ENCODE measurements at places on chromosomes 2 and 18.

- DNase-seq, result no peak
Measured at GRCh38 chr2:199807966-199808365, 43.0 kb downstream of the FTCDNL1 start.

- no peak for DNase-seq
Measured at GRCh38 chr2:133439565-133439920, 128.7 kb downstream of the NCKAP5 start.

GRCh38 chr2:30272761-30273573, 41.6 kb downstream of the LBH start:
- no peak for DNase-seq

- DNase-seq, result no peak
Measured at GRCh38 chr2:20184067-20184938, 40.6 kb downstream of the SDC1 start.

- no peak for DNase-seq
Measured at GRCh38 chr2:230441227-230441897, 25.4 kb downstream of the SP100 start.

GRCh38 chr2:28588292-28588670, 92.4 kb downstream of the PLB1 start:
- DNase-seq, result no peak

- no peak for DNase-seq
Measured at GRCh38 chr2:145169285-145169684, 649.4 kb upstream of the ZEB2 start.

DNA sequence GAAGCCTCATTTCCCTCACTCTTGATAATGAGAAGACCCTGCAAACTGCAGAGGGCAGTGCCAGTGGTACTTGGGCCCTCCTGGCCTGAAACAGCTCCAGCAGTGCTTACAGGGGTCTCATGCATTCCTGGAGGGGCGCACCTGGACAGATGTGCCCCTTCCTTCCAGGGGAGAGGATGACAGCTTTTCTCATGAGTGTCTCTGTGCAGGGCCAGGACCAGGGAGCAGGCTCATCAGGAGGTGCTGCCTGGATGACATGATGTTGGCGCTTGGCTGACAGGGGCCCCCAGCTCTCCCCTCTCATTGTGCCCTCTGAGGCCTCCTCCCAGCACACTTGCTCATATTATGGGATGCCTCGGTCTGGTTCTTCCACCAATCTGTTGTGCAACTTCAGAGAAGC, 95.1 kb upstream of the MYCN start:
- DNase-seq, result no peak

DNA sequence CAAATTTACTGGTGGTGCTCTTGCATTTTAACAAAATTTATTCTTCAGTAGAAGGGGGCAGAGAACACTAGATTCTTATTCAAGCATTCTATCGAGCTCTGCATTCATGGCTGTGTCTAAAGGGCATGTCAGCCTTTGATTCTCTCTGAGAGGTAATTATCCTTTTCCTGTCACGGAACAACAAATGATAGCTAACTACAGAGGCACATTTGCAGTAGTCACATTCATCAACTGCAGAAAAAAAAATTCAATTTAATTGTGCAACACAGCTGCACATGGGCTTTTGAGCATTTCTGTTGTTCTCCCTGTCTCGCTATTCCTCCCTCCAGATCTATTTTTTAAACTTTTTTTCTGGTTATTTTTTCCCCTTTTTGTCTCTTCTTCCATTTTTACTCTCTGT, 13.0 kb upstream of the DLX1 start:
- no peak for DNase-seq

GRCh38 chr2:108377815-108378630, at the start of gene SULT1C4:
SULT1C4 (plus strand) TSS chr2:108377954; CDS start chr2:108378338, 384 bp downstream.
- DNase-seq, result no peak

DNA sequence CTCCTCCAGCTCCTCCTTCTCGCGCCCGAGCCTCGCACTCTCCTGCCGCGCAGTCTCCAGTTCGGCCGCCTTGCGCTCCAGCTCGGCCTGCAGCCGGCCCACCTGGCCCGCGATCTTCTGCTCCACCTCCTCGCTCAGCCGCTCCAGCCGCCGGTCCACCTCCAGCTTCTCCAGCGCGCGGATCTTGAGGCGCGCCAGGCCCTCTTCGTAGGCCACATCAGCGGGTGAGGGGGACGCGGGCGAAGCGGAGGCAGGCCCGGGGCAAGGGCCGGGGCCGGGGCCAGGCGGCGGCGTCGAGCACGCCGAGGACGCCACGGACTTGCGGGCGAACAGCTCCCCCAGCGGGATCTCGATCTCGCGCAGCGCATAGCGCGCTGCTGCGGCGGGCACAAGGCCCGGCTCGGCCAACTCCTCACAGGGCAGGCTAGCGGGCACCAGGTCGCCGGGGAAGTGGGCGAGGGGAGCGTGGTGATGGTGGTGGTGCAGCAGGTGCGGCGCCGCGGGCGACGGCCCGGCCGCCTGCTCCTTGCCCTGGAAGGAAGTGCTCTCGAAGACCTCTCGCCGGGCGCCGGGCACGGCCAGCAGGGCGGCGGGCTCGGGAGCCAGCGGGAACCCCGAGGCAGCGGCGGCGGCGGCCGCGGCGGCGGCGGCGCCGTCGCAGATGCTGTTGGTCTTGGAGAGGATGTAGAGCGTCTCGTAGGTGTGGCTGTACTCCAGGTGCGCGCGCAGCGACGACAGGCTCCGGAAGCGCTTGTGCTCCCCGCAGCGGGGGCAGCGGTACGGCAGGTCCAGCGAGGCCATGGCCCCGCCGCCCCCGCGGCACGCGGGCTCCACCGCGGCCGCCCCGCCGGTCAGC, 15.2 kb downstream of the FBXO41 start:
- DNase-seq, result peak; percentile 37
